ENCODE measurements at places on chromosomes 7 and 10. TPM values are rescaled to one million over a fixed set of nuclear protein-coding genes. Genes with fewer than 3 reads are reported as not detected.

DNA sequence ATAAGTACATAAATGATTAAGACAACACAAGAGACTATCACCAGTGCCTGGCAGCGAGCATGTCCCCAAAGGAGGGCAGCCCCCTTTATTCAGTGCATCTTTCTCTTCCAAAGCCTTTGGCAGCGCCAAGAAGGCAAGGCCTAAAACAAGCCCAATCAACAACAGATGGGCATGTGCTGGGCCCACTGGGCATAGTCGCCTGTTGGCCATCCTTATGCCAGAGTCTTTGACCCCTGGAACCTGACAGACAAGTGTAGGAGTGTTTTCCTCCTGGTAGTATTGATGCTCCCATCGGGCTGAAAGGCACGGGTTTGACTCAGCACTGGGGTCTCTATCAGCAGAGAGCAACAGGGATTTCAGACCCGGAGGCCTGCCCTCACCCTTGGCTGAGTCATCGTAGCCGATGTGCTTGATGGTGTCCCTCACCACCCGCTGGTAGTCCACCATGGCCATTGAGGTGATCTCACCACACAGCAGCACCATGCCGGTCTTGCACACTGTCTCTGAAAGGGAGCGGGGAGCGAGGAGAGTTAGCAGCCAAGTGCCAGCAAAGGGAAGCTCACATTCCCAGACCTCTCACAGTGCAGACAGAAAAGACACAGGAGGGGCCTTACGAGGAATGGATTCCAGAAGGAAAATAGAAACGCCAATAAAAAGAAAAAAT lies 5.8 kb downstream of the MAT1A start:
- no peak overlapping the region for H3K27ac ChIP-seq
- DNase-seq = no peak
- no peaks in the 10 kb centered on the region for H3K36me3 ChIP-seq
- no peaks in the 10 kb centered on the region for H3K4me1 ChIP-seq
- H3K4me3 ChIP-seq = no peak overlapping the region

The STK32C gene
- total RNA-seq = 20.0 TPM

The COBL gene
- total RNA-seq = not detected

The LGI1 gene
- total RNA-seq = not detected

Data from B cell (primary cell).